Cerebellar nuclear complex (tissue), 1 donor: ENCODE measurements at places on chromosomes 5 and 9.
A peak's percentile ranks its signal among the peaks of the same experiment; 100 is the strongest.

DNA sequence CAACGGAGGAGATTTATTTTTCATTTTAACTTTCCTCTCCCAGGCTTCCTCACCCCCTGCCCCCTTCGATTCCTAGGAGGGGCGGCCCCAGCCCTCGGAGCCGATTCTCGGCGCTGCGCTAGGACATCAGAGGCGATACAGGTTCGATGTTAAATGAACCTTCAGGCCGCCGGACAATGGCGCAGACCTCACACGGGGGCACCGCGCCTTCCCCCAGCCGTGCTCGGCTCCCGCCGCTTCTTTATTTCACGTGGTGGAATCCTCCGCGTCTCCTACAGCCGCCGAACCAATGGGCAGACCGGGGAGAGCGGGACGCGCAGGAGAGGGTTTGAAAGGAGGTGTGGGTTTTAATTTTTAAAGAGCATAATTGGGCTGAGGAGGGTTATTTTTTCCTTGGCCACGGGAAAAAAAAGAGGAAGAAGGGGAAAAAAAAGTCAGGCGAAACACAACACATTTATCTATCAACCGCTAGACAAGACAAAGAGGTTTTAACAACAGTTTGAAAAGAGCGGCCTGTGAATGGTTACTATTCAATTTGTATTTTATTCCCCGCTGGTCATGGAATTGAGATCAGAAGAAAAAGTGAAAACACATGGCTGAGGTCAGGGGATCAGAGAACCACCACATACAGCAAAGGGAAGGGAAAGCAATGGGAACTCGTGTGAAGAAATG is 126.8 kb downstream of the TMEM174 start:
- DNase-seq = no peak

- no peak for DNase-seq
Observed at GRCh38 chr5:33195431-33196165, 245.2 kb upstream of the TARS1 start.

DNA sequence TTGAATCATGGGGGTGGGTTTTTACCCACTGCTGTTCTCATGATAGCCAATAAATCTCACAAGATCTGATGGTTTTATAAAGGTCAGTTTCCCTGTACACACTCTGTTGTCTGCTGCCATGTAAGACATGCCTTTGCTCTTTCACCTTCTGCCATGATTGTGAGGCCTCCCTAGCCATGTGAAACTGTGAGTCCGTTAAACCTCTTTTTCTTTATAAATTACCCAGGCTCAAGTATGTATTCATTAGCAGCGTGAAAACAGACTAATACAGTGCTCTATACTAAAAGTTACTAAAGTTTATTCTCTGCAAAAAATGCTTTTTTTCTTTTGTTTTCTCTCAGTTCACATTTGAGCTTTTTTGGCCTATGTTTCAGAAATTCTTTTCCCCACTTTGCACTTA is 33.9 kb upstream of the TLE4 start:
- DNase-seq = no peak

DNA sequence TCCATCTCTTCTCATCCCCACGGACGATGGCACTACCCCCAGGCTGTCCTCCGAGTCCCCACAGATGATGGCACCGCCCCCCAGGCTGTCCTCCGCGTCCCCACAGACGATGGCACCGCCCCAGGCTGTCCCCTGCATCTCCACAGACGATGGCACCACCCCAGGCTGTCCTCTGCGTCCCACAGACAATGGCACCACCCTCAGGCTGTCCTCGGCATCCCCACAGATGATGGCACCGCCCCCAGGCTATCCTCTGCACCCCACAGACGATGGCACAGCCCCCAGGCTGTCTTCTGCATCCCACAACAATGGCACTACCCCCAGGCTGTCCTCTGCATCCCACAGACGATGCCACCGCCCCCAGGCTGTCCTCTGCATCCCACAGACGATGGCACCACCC is 57.4 kb upstream of the PTCH1 start:
- DNase-seq = no peak

DNA sequence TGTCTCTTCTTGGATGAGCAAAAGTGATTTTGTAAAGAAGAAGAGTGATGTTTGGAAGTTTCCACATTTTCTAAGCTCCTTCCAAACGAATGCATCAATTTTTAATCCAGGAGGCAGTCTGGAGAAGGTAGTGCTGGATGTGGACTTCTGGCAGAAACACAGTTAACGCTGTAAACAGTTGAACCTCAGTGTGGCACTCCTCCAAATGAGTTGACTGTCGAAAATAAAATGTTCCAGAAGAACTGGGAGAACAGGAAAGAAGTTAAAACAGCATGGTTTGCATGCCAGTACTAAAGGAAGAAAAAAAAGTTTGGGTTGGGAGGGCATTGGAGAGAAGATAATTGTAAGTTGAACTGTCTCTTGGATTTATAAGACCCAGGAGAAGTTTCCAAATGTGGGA is 6.5 kb downstream of the ZNF462 start:
- DNase-seq = no peak

GRCh38 chr9:76827296-76828080 is 63.2 kb downstream of the PCA3 start:
- DNase-seq = no peak

DNA sequence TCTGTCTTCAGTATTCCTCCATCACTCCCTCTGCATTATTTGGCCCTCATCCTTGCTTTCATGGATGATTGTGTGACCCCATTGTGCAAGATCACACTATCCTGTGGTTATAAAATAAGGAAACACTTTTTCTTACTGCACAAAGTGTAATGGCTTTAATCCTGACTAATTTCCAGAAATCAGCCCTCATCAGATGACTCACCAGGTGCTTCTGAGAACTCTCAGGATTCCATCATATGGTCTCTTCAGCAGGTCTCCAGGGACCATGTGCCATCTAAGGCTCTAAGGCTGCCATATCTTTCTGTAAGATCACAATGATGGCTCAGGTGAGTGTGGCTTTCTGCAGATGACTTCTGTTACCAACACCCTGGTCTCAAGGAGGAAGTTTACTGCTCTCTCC is 27.3 kb upstream of the FER start:
- no peak for DNase-seq

GRCh38 chr9:87065981-87066380 is 118.7 kb upstream of the GAS1 start:
- no peak for DNase-seq

- no peak for DNase-seq
Observed at GRCh38 chr9:107131108-107131799, 151.8 kb upstream of the RAD23B start.

DNA sequence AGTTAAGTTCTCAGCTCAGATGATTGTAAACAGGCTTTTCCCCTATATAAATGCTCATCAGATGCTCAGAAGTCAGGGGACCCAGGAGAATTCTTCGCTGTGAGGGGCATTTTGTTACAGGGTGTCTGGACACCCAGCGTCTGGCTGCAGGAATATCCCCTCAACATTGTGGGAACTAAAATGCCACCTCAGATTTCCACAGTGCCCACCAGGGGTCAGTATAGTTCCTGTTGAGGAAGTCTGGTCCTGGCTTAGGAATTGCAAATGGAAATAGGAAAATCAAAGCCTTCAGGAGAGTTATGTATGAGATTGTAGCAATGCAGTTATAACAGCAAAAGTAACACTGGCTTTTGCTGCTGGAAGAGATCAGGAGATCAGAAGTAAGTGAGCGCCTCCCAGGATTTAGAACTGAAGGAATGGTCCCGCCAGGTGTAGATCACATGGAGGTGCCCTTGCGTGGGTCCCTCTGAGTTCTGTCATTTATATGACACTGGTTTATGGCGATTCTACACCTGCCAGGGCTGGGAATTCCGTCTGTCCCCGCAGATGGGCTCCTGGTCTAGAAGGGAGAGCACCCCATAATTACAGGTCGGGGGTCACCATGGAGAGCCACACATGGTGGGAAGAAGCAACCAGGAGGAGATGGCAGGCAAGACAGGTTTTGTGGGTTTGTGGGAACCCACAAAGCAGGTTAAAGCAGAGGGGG is 47.1 kb upstream of the CTSL start:
- no peak for DNase-seq

GRCh38 chr5:141713616-141714309 is 31.7 kb upstream of the ARAP3 start:
- no peak for DNase-seq

- no peak for DNase-seq
Observed at GRCh38 chr5:61348447-61348846, 16.4 kb downstream of the ZSWIM6 start.

GRCh38 chr9:123058834-123059233 is 25.4 kb downstream of the GPR21 start:
- DNase-seq = no peak

DNA sequence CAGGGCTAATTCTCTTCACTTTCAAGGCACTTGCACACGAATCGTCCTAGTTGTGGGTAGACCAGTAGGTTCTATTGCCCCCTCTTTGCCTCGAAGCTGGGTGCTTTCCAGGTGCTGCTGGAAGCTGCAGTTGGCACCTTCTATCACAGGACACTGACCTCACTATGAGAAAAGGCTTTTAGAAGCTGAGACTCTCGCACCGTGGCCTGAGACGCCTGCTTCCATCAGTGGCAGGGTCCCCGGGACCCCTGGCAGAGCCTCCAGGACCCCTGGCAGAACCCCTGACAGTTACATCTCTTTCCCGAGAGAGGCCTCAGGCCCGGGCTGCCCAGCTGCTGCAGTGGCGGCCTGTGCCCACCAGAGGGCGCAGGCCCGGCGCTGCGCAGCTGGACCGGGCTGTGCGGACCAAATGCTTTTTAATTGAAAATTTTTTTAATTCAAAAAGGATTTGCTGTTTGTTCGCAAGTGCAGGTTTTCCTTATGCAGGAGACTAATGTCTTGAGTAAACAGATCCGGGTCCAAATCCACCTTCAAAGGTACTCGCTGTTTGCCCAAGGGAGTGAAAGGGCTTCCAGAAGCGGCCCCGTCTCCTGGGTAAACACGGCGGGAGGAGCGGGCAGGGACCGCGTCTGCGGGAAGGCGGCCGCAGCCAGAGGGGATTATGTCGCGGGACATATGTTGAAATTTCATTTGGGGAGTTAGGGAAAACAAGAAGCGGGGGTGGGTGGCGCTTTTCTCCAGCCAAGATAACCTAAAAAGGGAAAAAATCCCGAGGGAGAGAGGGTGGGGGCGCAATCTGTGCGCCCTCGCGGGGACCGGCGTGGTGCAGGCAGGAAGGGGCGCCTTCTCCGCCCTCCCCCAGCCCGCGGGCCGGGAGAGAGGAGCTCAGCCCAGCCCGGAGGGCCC is 114.5 kb upstream of the LMX1B start:
- DNase-seq = peak; percentile 17

DNA sequence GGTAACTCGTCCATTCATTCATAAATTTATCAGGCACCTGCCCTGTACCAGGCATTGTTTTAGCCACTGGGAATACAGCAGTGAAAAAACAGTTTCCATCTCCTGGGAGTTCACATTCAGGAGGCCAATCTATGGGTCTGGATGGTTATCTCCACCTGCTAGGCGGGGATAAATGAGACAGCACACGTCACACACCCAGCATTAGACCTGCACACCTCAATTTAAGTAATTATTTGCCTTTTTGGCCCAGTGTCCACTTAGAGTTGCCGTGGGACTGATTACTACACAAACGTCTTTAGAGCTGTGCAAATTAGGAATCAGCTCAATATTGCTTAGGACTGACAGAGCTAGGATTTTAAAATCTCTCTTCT is 46.1 kb downstream of the STK10 start:
- DNase-seq = no peak

DNA sequence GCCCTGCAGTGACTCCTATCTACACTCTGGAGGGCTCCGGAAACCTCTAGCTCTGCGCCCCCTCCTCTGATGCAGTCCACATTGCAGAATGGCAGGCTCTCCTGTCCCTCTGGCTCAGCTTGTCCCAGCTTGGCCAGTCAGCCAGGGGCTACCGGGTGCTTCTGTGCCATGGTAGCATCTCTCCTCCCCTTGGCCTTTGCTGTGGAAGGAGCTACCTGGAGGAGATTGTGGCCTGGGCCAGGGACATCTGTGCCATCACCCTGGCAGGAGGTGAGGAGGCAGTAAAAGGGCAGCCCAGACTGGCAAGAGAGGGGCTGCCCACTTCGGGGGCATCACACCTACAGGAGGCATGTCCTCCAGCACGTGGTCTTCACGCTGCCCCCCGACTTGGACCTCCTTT is 38.1 kb upstream of the FCN1 start:
- no peak for DNase-seq

DNA sequence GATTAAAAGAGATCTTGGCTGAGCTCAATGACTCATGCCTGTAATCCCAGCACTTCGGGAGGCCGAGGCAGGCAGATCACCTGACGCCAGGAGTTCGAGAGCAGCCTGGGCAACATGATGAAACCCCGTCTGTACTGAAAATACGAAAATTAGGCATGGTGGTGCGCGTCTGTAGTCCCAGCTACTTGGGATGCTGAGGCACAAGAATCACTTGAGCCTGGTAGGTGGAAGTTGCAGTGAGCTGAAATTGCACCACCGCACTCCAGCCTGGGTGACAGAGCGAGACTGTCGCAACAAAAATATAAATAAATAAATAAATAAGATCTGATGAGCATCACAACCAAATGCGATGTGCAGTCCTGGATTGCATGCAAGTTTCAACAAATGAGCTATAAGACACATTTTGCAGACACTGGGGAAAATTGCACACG is 8.7 kb upstream of the ENG start:
- DNase-seq = no peak

DNA sequence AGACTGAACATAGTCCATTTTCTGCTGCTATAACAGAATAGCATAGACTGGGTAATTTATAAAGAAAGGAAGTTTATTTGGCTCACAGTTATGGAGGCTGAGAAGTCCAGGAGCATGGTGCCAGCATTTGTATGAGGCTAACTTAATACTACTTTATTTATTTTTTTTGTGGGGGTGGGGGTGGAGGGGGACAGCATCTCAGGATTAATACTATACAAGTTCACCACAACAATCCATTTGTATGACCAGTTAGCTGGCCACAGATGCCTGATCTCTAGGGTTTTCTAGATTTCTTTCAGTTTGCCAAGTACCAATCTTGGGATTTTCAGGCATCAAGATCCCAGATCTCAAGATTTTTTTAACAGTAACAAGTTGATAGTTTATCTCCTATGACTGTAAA is 20.3 kb downstream of the ANGPTL2 start:
- no peak for DNase-seq

DNA sequence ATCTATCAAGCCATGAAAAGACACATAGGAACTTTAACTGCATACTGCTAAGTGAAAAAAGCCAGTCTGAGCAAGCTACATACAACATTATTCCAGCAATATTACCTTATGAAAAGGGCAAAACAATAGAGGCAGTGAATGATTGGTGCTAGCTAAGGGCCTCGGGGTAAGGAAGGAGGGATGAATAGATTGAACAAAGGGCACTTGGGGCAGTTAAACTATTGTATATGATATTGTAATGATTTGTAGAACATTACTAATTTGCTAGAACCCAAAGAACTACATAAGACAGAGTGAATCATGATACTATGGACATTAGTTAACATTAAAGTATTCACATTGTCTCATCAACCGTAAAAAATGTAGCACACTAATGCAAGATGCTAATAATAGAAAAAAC is 218.3 kb downstream of the FBXO4 start:
- no peak for DNase-seq
